ENCODE measurements at places on chromosomes 16 and 17.
A peak's percentile ranks its signal among the peaks of the same experiment; 100 is the strongest.

DNA sequence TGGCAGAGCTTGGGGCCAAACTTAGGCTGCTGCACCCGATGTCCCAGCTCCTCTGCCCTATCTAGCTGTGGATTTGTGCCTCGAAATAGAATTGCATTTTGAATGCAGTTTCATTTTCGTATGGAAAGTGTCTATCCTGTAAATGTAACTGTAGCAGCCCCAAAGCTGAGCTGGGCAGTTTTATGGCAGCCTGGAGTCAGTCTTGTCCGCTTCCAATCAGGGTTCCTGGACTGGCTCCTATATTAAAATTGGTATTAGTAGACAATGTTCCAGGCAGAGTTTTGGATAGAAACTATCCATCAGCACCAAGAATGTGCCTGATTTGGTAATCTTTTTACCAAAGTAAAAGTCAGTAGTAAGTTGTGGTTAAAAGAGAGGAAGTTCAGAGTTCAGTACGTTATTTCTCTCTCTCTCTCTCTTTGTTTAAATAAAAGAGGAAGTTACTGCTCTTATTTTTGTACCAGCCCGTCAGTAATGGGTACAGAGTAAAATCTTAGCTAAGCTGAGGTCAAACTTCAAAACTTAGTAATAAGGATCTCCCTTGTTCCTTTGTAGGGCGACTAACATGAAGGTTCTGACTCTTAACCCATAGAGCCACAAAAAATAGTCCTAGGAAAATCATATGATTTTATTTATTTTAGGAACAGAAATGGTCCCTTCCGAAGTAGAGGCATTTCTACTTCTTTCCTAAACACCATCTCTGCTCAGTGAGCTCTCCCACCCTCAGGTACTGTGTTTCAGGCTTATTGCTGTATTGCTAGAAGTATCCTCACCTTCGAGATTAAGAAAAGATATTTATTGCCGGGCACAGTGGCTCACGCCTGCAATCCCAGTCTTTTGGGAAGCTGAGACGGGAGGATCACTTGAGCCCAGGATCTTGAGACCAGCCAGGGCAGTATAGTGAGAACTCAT lies 28.0 kb downstream of the PRKCB start:
- DNase-seq: peak; percentile 56

- no peak for DNase-seq
Observed at GRCh38 chr16:69188236-69188549, 1.2 kb downstream of the SNTB2 start.

DNA sequence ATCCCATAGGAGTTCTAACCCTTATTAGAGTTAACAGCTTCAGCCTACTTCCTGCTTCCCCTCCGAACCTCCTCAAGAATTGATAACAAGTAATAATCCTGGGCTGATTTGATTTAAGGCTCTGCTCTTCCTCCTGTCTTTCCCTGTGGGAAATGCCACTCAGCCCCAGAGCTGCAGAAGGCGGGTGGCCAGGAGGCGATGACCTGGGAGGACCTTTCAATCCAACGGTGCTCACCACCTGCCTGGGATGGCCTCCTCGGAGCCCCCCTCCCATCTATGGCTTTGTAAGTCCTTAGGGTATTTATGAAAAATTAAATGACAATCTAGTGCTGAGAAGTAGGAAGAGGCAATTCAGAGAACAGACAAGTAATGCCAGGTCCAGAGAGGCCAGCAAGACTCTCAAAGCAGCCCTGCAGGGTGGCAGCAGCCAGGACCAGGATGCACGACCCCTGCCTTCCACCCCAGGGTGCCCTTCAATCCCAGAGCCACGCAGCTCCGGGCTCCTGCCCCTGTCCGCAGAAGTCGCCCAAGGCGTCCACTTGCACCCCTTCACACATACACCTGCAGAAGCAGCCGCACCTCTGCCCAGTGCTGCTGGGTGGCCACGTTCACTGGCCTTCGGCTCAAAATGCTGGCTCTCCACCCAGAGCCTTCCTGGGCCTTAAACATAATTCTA lies 34.3 kb downstream of the ABR start:
- DNase-seq: no peak

GRCh38 chr17:21149621-21150020 lies 22.9 kb downstream of the DHRS7B start:
- DNase-seq: no peak

GRCh38 chr16:85613604-85614337 lies 649 bp downstream of the GSE1 start:
- peak; percentile 13 for DNase-seq

- no peak for DNase-seq
Observed at GRCh38 chr17:72087876-72088275, 32.9 kb upstream of the SOX9 start.

GRCh38 chr16:85999778-86000177 lies 100.8 kb downstream of the IRF8 start:
- DNase-seq: no peak

- DNase-seq: no peak
Observed at GRCh38 chr16:77273815-77274214, 74.6 kb downstream of the SYCE1L start.

- no peak for DNase-seq
Observed at GRCh38 chr16:30626236-30626635, 16.0 kb upstream of the ZNF689 start.

DNA sequence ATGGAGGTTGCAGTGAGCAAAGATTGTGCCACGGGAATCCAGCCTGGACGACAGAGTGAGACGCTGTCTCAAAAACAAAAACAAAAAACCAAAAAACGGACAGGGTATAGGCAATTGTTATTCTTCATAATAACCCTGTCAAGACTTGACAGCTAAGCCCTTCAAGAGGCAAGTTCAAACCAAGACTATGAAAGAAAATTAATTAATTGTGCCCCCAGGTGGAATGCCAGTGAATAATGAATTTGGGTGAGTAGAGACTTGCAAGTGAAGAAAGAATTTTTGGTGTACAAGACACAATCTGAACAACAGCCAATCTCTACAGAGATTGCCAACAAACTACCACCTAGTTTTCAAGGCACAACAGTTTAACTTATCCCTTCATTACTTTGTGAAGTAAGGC lies 6.3 kb downstream of the RFWD3 start:
- no peak for DNase-seq

DNA sequence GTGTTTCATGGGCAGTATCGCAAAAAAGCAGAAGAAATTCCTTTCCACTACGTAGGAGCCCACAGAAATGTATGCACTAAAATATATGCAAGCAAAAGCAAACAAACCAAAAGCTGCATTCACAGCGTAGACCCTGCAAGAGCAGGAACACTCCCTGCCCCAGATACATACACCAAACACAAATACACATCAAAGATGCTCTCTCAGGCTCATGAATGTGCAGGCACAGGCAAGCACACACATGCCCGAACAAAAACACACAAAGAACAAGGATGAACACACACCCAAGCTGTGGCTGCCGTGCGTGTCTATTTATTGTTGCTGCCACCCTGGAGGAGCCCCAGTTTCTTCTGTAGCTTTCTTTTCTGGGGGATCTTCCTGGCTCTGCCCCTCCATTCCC lies 1.7 kb downstream of the NUPR1 start:
- DNase-seq: no peak

- DNase-seq: peak; percentile 16
Observed at GRCh38 chr16:81558444-81559175, 114.0 kb downstream of the CMIP start.

DNA sequence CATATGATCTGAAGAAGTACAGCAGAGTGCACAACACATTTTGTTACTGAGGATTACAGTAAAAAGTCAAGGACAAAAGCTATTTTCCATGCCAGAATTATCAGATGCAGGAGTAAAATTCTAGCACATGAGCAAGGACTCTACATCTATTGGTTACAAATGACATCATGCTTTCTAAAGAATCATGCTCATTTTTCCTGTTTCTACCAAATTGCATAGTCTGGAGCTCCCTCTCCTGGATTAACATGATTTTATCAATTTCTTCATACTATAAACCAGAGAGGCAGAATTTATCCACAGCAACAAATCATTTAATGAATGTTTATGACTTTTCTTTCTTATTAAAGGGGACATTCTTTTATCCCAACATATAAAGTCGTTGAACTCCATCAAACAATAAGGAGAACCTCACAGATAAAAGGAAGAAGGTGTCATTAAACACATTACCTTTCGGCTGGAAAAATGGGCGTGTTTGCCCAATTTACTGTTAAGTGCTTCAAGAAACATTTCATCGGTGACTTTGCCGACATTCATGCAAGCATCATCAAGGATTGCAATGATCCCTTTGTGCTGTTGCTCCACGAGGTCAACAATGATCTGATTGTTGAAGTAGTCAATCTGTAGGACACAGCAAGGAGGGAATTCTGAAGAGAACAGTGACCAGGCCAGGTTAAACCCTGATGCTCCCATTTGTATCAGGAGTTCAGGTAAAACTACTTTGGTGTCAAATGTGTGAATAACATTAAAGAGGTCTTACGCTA lies 121.7 kb downstream of the MYO1D start:
- DNase-seq: peak; percentile 70

- peak; percentile 87 for DNase-seq
Observed at GRCh38 chr16:66478733-66479511, 51.8 kb downstream of the BEAN1 start.

DNA sequence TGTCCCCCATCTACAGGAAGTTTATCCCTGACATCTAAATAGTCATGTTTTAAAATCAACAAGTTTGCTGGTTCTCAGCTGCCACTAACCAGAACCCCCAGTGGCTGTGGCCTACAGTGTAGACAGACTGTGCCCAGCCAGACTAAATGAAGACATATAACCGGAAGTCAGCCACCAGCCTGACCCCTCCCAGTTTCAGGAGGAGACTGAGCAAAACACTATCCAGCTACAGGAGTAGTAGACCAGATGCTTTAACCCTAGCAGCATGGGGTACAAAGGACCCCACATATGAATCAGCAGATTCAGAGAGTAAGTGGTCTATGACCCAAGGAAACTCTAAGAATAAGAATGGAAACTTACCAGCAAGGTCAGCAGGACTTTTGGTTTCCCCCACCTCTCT lies 83.4 kb downstream of the HIC1 start:
- DNase-seq: peak; percentile 40

GRCh38 chr16:14491861-14492529 lies 138.1 kb downstream of the PARN start:
- no peak for DNase-seq

DNA sequence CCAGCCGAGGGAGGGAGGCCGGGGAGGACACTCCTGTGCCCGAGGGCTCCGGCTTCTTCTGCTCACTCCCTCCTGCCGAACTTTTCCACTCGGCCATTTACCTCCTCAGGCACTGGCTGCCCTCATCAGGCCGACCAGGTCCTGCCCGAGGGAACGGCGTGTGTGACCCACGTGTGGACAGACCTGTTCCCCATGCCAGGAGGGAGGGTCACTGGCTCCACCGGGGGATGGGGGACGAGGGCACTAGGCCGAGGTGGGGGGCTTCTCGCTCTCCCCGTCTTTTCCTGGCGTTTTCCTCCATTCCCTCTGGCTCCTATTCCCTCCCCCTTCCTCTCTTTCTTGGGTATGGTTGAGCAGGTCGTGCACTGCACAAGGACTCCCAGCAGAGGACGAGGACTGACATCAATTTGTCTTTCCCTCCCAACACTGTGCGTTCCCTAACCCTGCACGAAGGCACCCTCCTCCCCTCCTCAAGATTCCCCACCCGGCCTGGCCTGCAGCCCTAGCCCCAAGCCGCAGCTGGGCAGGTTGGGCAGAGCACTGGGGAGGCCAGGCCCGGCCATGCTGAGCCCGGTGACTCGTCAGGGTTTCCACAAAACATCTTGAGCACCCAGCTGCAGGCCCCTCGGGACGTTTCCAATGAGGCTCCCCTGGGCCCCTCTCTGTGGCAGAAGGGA lies 3.2 kb upstream of the IL17C start:
- DNase-seq: no peak

- no peak for DNase-seq
Observed at GRCh38 chr16:78102122-78102660, 2.7 kb downstream of the WWOX start.

GRCh38 chr16:81170824-81171223 lies 67.7 kb upstream of the BCO1 start:
- DNase-seq: no peak

GRCh38 chr17:81960130-81960958 lies 643 bp downstream of the NOTUM start:
- DNase-seq: no peak

GRCh38 chr16:68539711-68540239 lies 684 bp downstream of the ZFP90 start:
- DNase-seq: peak; percentile 53

DNA sequence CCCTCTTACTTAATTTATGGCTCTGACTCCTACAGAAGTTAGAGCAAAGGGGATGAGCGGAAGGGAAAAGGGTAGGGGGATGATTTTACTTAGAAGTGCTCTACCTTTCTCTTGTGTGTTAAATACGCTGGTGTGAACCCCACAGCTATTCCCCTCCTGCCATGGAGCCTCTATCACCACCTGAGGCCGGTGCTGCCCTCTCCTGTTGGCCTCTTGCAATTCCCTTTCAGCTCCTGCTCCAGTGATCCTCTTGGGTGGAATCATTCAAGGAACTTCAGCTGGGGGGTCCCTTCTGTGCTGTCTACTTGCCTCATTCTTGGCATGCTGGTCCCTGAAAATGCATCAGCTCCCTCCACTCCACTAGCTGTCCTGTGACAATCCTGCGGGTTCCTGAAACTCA lies 41.8 kb upstream of the CDH8 start:
- DNase-seq: no peak

DNA sequence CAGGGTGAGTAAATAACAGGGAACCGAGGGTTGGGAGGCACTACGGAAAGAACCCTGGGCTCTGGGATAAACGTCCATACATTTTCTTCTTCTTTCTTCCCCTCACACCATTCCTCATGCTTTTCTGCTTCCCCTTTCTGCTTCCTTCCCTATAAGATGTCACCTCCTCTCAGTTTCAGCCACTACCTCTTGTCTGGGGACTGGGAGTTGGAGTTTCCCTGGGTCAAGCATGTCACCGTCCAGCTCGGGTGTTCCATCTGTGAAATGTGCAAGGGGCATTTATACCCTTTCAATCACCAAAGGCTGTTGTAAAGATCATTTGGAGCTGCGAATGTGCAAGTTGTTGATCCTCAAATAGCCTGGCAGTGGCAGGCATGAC lies 17.5 kb upstream of the CCL22 start:
- DNase-seq: no peak

DNA sequence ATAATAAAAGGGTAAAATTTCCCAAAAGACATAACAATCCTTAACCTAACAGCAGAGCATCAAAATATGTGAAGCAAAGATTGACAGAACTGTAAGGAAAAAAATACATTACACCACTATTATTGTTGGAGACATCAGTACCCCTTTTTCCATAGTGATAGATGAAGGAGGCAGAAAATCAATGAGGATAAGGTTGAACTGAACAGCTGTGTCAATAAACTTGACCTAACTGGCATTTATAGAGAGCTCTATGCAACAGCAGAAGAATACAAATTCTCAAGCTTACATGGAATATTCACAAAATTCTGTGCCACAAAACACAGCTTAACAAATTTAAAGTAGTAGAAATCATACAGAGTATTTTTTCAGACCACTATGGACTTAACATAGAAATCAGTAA lies 195.0 kb upstream of the ELAC2 start:
- DNase-seq: no peak

DNA sequence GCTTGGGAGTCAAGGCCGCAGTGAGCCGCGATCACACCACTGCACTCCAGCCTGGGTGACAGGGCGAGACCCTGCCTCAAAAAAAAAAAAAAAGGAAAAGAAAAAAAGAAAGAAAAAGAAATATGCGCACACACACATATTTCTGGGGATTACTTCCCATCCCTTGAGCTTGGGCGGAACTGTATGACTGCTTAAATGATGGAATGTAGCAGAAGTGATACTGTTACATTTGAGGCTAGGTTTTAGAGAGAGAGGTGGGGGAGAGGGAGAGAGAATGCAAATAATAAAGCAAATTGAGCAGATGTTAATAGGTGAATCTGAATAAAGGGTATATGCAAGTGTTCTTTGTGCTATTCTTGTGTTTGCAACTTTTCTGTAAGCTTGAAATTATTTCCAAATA lies 12.0 kb upstream of the USP32 start:
- DNase-seq: no peak

- DNase-seq: no peak
Observed at GRCh38 chr16:86497551-86498021, 12.7 kb upstream of the FOXF1 start.

All from CD4-positive, alpha-beta T cell treated with Interleukin-17A for 1 hour (primary cell).